GM12891 (cell line): ENCODE measurements at places on chromosomes 6 and 20.

DNA sequence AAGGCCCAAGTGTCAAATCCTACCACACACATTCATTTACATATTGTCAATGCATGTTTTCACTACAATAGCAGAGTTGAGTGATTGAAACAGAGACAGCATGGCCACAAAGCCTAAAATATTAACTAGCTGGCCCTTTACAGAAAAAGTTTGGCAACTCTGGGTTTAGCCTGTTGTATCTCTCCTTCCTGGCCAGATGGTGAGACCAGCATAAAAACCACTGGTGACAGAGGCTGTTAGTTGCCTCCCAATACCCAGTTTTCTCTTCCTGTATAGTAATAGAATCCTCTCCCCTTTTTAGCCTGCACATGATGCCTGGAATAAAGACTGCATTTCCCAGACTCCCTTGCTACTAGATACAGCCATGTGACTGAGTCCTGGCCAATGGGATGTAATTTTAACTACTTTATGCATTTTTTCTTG, 100.0 kb upstream of the TAB2 start:
- no peak for DNase-seq

DNA sequence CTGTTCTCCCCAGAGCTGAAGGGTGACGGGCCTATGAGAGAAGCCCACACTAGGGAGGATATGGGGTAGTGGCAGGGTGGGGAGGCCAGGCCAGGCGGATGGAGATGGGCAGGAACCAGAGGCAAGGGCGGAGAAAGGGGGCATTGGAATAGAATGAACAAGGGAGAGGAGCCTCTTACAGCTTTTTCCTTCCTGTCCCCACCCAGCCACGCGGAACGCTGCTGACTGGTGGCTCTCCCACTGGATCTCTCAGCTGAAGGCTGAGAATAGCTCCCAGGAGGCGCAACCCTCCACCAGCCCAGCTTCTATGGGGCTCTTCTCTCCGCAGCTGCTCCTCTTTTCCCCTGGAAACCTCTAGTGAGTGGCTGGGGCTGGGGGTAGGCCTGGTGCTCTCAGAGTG, 10.8 kb downstream of the DLK2 start:
- DNase-seq, result no peak

DNA sequence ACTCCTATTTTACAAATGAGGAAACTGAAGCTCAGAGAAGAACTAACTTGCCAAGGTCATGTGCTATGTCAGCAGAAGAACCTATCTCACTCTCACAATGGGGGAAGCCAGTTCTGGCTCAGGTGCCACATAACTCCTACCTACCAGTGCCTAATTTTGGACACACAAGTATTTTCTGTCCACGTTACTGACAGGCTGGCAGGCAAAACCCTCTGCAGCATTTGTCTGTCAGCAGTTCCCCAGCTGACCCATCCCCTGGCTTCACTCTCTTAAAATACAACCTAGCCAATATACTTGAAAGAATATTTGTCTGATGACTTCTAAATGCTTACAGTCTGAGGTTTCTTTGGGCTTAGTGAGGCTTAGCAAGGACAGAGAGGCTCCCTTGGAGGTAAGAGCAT, 15.5 kb downstream of the GSS start:
- DNase-seq, result no peak

GRCh38 chr6:83193747-83194566, 800 bp downstream of the RWDD2A start:
- peak; percentile 21 for DNase-seq

GRCh38 chr6:44009425-44010321, 117.6 kb downstream of the MRPL14 start:
- no peak for DNase-seq

- DNase-seq, result peak; percentile 38
Measured at GRCh38 chr6:56842686-56843475, 112.0 kb upstream of the BEND6 start.

DNA sequence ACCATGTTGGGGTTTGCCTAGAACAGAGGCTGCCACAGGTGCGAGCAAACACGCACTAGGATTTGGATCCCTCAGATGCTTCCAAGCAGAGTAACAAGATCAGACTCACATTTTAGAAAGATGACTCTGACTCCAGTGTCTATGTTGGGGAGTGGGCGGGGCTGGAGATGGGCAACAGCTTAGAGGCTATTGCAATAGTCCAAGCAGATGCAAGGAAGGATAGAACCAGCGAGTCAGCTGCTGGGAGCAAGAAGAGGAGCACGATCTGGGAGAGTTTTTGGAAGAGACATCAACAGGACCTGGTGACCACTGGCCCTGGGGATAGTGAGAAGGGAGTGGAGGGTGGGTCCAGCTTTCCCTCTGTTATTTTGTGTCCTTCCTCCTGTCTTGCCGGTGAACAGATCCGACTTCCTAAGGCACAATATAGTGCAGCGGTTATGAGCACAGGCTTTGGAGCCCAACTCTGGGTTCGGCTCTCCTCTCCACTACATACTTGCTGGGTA, 52.7 kb downstream of the FGD2 start:
- no peak for DNase-seq

DNA sequence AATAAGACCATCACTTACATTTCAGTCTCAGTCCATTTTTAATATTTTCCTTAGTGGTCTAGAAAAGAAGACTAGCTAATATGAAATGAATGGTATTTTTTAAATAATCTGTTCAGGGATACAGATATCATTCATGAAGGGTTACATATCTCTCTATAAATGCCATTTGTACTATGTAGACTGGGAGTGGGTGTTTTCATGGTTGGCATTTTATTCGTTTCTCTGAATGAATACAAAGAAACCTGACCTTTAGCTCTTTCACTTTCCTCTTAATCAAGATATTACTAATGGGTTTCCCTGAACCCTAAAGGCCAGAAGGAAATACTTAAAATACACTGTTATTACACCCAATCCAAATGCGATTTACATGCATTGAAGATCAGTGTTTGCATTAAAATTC, 788.9 kb downstream of the TBC1D32 start:
- DNase-seq, result no peak

DNA sequence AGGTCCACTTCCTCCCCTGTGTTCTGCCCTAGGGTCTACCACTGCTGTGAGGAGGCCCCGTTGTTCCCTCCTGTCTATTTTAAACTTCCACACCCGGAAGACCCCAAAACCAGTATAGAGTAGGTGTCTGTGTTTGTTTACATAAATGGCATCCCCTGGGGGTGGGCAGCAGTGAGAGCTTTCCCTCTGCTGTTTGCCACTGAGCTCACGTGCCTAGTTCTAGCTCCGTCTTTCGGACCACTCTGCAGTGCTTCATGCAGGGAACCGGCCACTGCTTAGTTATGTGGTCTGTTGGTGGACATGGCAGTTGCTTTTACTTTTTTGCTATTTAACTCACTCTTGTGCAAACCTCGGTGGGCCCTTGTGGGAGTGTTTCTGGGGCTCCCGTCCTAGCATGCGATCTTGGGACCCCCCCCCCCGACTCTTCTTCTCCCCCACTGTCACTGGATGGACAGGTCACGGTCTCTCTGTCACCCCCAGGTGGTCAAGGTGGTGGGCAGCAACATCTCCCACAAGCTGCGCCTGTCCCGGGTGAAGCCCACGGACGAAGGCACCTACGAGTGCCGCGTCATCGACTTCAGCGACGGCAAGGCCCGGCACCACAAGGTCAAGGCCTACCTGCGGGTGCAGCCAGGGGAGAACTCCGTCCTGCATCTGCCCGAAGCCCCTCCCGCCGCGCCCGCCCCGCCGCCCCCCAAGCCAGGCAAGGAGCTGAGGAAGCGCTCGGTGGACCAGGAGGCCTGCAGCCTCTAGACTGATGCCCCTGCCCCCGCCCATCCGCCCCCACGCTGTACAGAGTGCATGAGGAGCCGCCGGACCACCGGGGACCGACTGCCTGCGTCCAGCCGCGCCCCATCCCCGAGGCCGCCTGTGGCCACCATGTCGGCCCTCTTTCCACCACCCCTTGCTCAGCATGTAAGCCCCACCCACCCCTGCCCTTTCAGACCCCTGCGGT, 40.9 kb downstream of the VSTM2L start:
- no peak for DNase-seq

DNA sequence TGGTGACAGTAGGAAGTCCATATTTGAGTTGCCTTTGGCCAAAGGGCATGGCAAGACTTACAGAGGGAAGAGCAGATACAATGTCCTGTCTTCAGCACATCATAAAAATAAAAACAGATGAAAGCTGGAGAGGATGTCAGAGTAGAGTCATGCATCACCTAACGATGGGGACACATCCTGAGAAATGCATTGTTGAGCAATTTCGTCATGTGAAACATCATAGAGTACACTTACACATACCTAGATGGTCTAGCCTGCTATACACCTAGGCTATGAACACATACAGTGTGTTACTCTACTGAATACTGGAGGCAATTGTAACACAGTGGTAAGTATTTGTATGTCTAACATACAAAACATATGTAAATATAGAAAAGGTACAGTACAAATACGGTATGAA, 75.6 kb downstream of the VEGFA start:
- no peak for DNase-seq

- peak; percentile 89 for DNase-seq
Measured at GRCh38 chr20:50844430-50845100, 49.7 kb downstream of the BCAS4 start.

DNA sequence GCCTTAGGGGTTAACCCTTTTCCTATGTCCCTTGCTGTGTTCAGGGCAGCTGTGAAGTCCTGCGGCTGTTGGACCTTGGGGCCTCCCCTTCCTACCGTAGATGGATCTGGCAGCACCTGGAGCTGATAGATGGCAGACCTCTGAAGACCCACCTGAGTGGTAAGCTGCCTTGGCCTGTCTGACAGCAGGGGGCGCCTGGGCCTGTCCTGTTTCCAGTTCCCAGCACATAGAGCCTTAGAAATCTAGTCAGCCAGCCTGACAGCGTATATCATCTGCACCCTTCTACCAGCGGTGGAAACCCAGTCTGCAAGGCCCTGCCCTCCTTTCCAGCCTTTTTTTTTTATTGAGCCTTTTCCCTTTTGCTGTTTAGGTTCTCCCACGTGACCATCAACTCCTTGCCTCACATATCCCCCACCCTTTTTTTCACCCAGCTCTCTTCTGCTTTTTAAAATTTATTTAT, 26.6 kb downstream of the CNBD2 start:
- peak; percentile 56 for DNase-seq

GRCh38 chr6:134936931-134937330, 13.0 kb downstream of the ALDH8A1 start:
- no peak for DNase-seq

DNA sequence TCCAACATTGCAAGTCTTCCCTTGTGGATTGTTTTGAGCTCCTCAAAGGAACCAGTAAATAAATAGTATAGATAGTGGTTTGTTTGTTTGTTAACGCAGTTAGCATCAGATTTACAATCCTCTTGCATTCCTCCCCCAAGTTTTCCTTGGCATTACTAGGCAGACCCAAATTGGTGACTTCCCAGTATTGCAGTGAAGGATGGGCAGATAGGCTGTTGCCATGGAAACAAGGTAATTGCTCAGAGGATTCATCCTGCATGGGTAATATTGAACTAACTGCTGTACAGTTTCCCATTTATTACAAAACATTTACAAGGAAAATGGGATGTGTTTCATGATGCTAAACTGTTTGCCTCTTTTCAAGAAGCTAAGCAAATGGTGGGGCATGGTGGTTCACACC, 477.2 kb downstream of the EPM2A start:
- DNase-seq, result no peak

GRCh38 chr6:76840041-76840745, 623.1 kb downstream of the HTR1B start:
- DNase-seq, result no peak

DNA sequence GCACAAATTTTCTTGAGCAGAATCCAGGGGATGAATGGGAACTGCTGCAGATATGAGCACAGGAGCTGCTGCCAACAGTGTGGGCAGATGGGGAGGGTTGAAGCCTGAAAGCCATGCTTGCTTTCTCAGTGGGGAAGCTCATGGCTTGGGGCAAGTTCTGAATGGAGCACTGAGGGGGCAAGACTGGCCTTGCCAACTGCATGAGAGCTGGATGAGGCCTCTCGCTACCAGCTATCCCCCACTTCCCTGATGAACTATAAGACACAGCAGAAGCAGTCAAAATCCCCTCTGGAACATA, 28.3 kb downstream of the TREM1 start:
- no peak for DNase-seq

DNA sequence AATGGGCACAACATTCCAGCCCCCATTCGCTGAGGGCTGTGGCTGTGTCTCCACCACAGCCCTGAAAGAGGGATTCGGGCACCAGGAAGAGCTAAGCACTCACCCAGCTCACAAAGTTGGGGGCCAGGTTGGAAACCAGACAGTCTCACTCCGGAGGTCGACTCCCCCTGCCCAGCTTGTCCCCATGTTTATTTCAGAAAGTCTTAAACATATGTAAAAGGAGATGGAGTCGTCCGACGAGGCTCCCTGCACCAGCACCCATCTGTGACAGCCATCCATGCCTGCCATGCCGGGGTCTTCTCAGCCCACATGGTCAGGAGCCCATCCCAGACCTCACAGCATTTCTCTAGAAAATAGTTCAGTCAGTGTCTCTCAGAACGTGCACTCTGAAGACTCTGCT, 63.6 kb upstream of the STX16 start:
- no peak for DNase-seq

DNA sequence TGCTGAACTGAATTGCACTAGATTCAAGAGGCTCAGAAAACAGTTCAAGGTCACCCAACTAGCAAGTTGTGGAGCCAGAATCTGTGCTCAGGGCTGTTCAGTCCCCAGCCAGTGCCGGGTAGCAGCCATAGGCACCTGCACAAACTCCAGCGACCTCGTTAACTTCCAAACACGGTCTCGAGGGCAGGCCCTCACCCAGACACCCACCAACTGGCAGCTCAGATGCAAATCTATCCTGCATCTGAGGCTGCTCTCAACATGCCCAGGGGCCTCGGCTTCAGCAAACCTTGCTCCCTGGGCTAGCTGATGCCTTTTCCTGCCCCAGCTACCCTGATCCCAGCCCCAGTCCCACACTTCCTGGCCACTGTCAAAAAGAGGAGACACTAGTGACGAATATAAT, 3.7 kb downstream of the JPH2 start:
- DNase-seq, result no peak

- no peak for DNase-seq
Measured at GRCh38 chr20:43752051-43752360, 25.2 kb upstream of the GTSF1L start.

- DNase-seq, result no peak
Measured at GRCh38 chr20:48813930-48814546, 13.8 kb downstream of the PREX1 start.

- no peak for DNase-seq
Measured at GRCh38 chr20:58875111-58875510, 22.6 kb downstream of the GNAS start.

GRCh38 chr6:112337209-112337638, 9.9 kb upstream of the RFPL4B start:
- no peak for DNase-seq
